ENCODE measurements at places on chromosomes 4 and X.

DNA sequence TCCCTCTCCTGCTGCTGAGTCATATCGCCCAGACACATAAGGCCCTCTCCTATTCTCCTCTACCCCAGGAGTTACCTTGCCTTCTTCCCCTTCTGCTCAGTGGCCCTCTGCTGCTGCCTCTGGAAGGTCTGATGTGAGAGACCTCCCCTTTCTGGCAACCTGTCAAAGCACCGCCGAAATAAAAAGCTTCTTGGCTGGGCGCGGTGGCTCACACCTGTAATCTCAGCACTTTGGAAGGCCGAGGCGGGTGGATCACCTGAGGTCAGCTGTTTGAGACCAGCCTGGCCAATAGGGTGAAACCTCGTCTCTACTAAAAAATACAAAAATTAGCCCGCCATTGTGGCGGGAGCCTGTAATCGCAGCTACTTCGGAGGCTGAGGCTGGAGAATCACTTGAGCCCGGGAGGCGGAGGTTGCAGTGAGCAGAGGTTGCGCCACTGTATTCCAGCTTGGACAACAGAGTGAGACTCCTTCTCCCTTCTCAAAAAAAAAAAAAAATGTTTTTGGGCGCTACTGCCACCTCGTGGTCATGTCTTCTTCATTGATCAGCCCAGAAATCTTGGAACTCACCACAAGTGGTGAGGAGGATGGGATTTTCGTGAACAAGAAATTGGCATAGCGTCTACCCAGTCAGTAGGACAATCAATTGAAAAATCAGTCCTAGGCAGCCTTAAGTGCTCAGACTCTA, 8.6 kb upstream of the ZXDA start:
- peak; percentile 76 for DNase-seq

- DNase-seq = no peak
Measured at GRCh38 chrX:2330487-2330886, 170.3 kb downstream of the DHRSX start.

DNA sequence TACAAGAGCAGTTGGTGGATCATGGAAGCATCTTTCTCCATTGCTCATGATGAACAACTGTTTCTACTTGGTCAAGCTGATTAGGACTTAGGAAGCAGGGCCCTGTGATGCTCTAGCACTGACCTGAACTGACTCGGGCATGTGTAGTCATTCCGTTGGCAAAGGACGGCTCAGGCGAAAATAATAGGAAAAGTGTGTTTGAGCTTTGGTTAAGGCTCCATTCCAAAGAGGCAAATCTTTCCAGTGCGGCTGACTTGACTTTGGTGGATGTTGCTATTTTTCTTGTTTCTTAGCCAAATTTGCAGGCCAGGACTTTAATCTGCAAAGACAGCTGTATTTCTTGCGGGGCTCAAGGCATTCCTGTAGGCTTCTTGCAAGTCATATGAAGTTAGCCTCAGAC, 39.5 kb downstream of the ZNF518B start:
- DNase-seq = no peak

DNA sequence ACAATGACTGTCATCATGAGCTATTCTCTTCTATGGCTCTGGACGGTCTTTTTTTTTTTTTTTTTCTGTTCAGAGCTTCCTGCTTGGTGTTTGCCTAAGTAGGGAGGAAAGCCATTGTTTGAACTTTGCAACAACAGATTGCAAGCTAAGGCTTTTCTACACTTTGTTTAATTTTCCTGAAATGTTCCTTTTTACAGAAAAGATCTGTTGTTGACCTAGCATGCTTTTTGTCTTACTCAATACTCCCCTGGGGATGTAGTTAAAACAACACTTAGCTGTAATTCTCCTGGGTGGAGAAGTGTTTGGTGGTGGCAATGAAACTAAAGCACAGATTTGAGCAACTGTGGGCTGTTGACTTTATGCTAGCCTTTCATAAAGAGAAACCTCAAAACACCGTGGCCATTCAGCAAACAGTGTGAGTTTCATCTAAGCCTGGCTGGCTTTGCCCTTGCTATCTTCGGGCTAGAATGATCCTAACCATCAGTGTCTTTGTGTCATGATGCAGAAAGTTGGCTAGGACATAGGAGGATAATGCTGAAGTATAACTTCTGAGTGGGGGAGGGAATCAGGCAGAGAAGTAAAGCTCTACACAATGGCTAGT, 110.5 kb downstream of the ANXA3 start:
- no peak for DNase-seq

GRCh38 chr4:5683566-5683965, 24.8 kb downstream of the EVC2 start:
- DNase-seq = no peak

DNA sequence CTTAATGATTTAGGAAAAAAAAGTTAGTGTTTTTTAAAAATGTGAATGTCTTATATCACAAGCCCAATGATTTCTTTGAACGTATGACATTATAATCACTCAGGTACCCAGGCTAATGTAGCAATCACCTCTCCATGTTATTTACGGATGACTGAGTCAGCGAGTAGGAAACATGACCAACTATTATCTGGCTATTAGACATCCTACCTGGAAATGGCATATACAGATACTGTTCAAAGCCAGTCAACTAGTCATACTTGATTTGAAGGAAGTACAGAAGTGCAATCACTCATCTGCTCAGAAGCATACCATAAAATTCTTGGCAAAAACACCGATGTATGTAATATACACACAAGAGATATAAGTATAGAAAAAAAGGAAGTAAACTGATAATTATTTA, 732.5 kb downstream of the ARAP2 start:
- DNase-seq = no peak

- no peak for DNase-seq
Measured at GRCh38 chrX:149757206-149758067, 16.4 kb upstream of the HSFX1 start.

DNA sequence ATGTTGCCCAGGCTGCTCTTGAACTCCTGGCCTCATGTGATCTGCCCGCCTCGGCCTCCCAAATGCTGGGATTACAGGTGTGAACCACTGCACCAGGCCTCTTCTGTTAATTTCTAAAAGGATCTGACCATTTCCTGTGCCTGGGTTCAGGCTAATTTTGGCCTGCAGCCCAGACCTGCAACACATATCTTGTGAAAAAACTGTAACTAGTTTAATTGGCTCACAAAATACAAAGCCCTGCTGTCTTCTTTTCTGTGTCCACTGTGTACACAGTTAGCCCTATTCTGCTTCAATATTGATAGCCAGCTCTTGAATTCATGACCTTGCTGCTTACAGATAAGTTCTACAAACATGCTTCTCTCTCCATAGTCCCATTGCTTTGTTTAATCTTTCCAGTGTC, 753.5 kb downstream of the PDHA2 start:
- no peak for DNase-seq

GRCh38 chr4:167359711-167360110, 125.4 kb upstream of the SPOCK3 start:
- no peak for DNase-seq

GRCh38 chr4:36399762-36400353, 118.4 kb downstream of the DTHD1 start:
- no peak for DNase-seq

GRCh38 chr4:140188975-140189374, 35.0 kb upstream of the MAML3 start:
- no peak for DNase-seq

DNA sequence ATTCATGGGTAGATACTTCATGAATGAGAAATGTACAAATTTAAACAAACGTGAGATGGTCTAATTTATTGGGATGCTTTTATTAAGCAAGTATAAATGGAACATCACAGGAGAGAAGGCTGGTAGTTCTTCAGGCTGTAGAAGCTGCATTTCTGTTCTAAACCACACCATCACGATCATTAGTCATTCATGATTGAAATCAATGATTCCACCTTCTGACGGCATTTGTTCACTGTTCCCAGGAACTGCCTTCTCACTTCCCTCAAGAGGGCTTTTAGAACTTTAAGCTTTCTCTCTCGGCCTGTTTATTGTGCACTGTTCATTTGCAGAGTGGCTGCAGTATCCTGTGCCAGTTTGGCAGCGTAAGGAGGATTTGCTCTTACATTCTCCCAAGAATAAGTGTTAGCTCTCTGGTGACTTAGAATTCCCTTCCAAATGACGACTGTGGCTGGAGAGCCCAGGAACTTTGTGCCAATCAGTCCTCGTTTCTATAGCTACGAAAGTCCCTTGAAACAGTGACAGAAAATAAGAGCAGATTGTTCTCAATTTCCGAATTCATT, 54.7 kb downstream of the MFAP3L start:
- no peak for DNase-seq

DNA sequence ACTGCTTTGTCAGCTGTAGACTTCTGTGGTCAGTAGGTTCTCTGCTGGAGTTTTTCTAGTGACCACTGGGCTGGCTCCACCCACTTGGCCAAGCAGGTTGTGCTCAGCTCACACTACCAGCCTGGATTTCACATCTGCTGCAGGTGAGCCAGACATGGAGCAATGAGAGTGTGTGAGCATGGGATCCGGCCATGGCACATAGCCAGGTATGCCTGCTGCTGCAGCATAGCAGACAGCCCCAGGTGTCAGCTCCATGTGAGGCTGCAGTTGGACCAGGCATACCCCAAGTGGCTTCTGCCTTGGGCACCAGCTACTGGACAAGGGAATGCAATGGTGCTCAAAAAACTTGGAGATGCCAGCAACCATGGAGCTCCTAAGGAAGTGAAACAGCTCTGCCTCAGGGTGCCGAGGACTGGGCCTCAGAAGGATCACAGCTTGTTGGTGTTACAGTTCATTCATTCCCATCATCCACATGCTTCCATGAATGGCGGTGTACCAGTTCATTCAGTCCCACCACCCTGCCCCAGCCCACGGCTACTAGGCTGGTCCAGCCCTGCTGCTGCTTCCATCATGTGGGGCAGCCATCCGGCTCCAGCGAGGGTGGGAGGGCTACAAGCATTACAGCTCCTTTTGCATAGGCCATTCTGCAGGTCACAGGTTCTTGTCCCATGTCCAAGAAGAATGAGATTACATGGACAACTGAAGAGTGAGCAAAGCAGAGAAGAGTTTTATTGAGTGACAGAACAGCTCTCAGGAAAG, 389.1 kb upstream of the PCDH7 start:
- DNase-seq = no peak

GRCh38 chrX:39618178-39618577, 479.6 kb downstream of the BCOR start:
- DNase-seq = no peak

DNA sequence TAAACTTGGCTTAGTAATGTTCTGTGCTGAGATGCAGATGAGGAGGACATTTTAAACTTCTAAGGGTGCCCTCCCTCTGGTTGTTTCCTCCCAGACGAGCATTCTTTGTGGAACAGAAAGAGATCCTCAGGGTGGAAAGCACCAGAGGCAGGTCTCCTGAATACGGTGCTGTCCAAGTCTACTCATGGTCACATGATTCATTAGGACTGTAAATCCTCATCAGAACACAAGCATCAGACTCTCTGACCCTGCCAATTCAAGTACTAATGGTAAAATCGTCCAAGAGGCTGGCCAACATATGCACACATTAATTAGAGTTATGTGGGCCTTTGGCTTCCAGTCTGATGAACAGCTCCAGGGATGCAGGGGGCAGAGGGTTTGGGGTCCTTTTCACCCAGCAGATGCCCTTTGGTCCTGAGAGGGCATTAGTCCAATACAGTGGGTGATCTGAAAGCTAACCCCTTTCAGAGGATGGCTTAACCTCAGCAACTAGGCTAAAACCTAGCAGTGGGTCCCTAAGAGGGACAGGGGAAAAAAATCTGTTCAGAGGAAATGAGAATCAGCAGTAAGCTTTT, 18.2 kb downstream of the HAND2 start:
- no peak for DNase-seq

DNA sequence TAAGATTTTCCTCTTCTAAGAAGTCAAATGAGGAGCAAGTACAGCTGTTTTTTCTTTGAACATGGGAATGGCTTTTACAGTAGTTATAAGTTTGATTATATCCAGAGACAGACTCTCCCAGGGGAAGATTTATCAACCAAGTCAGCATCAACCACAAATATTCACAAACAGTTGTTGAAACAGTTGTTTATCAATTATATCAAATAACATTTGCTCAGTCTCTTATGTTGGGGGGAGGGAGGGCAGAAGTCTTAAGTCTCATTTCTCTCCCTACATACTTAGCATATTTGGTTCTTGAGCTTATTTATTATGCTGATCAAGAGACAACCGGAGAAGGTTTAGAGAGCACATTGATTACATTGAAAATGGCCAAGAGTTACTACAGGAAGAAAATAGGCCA, 110.1 kb downstream of the FBXO8 start:
- DNase-seq = no peak

DNA sequence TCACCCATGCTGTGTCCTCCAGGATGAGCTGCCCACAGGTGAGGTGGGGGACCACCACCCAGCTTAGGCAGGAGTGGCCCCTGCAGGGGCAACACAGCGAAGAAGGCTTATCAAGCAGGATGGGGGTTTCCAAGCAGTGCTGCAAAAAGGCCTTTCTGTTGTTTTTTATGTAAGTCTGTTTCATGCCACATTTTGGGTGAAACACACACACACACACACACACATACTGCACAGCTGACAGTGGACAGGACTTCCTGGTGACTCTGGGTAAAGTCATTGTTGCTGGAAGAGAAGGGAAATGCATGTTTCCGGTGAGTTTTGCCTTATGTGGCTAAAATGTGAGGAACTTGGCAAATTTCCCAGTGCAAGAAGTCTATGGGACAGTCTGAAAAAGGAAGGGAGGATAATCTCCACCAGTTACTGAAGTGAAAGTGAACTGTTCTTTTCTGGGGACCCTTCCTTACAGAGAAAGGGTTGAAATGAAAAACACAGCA, 119.2 kb downstream of the IRF2 start:
- peak; percentile 39 for DNase-seq

- peak; percentile 30 for DNase-seq
Measured at GRCh38 chr4:101596781-101597552, 193.6 kb upstream of the BANK1 start.

GRCh38 chr4:183960046-183960420, 54.9 kb downstream of the STOX2 start:
- peak; percentile 39 for DNase-seq

DNA sequence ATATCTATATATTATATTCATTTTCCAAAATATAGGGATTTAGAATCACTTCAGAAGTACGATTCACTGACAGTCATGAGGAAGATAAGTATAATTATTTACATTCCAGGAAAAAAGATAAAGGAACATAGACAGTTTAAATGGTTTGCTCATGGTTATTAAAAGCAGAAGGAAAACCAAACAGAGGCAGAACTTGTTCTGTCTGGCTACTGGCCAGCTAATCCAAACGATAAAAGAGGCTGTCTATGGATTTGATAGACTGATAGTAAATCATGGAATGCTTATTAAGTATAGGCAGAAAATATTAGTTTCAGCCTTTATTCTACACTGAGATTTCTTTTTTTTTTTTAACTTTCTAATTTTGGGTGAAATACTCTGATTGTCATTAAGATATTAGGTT, 50.2 kb downstream of the RPGR start:
- peak; percentile 39 for DNase-seq

- no peak for DNase-seq
Measured at GRCh38 chr4:115145393-115146160, 32.2 kb upstream of the NDST4 start.

Data from trophoblast cell (in vitro differentiated cells and primary cell).